Right renal cortex interstitium (tissue), 3 donors: ENCODE measurements at places on chromosomes 6 and 20.

- no peak for DNase-seq
Measured at GRCh38 chr6:25035512-25036435, 100.0 kb upstream of the RIPOR2 start.

DNA sequence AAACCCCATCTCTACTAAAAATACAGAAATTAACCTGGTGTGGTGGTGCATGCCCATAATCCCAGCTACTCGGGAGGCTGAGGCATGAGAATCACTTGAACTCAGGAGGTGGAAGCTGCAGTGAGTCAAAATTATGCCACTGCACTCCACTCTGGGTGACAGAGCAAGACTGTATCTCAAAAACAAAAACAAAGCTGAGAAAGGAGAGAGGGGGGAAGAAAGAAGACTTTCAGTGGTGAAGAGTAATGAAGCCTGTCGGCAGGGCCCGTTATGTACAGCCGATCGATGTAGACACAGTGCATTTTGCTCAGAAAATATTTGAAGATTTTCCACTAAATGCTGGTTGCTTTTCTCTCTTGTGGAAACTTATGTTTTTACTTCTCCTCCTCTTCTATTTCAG lies 13.8 kb downstream of the VAPB start:
- no peak for DNase-seq

- no peak for DNase-seq
Measured at GRCh38 chr20:44336086-44336485, 757 bp upstream of the R3HDML start.

- DNase-seq = no peak
Measured at GRCh38 chr20:45467861-45468260, 1.7 kb upstream of the WFDC2 start.

DNA sequence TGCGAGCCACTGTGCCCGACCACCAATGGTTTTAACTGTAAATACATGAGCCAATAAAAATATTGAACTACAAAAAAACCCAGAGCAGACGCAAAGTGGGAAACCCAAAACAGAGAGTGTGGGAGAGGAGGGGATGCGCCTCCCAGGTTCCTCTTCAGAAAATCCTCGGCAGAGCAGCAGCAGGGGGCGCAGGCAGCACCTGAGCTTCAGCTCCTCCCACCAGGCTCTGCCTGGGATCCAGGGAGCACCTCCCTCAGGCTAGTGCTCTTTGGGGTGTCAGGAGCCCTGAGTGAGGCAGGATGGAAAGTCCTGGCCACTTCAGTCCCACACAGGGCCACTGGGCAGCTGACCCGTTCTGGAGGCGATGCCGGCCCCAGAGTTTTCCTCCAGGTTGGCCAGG lies 536.9 kb upstream of the CDH4 start:
- DNase-seq = no peak

GRCh38 chr20:45367126-45367525 lies 4.2 kb downstream of the SYS1 start:
- no peak for DNase-seq

DNA sequence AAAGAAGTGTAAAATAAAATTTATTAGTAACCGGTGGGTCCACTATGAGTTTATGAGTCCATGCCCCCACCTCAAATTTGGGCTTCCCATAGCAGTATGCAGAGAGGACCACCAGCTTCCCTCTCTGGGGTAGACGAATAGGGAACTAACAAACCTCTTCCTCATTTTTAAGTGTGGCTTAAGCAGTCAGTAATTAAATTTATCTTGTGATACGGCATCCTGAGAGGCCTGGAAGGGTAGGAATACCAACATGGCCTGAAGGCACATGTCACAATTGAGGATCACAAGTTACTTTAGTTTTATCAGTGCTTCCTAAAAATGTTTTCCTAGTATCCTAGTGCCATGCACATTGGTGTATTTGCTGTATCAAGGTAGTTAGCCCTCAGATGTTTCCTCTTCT lies 239.9 kb downstream of the HIVEP2 start:
- DNase-seq = no peak

DNA sequence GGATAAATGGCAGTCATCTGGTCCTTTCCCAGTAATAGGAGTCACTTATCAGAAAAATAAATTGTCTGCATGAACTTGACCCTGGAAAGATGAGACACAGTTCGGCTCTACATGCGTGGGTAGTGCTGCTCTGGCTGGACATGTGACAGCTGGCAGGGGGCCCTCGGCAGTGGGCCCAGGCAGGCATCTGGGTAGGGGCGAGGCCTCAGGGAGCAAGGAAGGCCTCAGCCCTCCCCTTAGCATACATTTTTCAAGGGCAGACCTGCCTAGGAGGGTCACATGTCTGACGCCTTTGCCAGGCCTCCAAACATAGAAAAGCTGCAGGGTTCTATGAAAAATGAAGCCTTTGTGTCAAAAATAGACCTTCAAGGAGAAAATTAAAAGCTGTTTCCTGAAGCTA lies 12.8 kb upstream of the ILRUN start:
- DNase-seq = no peak

DNA sequence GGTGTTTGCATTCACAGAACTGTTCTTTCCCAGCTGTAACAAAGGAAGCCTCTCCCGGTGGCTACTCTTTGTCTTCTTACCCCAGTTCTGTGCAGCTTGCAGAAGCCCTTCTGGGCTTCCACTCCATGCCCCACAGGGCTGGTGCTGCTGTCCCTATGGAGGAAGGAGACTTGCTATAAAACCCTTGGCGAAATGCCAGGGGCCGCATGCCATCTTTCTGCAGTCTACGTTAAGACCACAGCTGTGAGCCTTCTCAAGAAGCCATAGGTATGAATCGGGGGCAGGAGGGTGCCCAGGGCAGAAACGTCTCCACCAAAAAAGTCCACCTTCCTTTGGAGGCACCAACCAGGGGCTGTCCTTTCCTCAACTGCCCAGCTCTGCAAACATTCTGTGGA lies 60.7 kb downstream of the PRND start:
- no peak for DNase-seq

- no peak for DNase-seq
Measured at GRCh38 chr20:14521436-14521835, 184.0 kb upstream of the FLRT3 start.

DNA sequence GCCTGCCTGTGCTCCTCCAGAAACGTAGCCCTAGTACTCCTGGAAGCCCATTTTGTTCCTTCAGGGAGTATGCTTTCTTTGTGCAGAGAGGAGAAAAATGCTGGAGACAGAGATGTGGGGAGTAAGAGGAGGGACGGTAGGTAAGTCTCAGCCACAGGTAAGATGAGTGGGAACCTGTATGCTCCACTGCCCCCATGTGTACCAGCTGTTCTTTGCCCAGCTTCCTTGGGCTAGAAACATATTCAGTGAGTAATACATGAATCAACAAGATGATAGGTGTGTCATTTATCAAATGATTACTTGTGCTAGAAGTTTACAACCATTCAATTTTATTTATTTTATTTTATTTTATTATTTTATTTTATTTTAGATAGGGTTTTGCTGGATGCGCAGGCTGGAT lies 13.6 kb upstream of the CEP85L start:
- no peak for DNase-seq

DNA sequence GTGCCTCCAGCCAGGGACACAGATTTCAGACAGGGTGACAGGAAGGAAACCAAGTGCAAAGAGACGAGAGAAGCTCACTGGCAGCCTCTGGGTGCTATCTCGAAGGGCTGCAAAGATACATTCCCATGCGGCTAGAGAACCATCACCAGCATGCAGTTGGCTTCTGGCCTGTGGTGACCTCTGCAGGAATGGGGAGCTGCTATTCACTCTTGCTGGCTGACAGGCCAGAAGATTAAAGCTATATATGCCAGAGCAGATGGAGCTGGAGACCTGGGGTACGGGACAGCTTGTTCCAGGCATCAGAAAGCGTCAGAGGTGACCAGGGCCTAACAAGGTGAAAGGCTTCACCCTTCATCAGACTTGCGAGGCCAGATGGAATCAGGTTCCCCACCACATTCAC lies 20.0 kb downstream of the MAP1LC3A start:
- DNase-seq = no peak

DNA sequence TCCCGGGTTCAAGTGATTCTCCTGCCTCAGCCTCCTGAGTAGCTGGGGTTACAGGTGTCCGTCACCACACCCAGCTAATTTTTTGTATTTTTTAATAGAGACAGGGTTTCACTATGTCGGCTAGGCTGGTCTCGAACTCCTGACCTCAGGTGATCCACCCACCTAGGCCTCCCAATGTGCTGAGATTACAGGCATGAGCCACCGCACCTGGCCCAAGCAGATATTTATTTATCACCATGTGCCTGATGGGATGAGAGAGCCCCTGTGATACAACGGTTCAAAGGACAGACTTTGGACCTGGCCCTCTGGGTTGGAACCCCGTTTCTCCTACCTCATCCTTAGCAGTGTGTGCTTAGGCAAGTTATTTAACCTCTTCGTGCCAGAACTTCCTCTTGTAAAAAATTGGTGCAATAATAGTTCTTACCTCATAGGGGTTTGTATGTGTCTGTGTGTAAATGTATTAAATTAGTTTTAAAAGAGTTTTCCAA lies 19.2 kb upstream of the STK38 start:
- no peak for DNase-seq

- DNase-seq = peak; percentile 16
Measured at GRCh38 chr6:134809130-134809529, 140.8 kb downstream of the ALDH8A1 start.
